Bone marrow (tissue), 2 donors: ENCODE measurements at places on chromosomes 11 and 22.

DNA sequence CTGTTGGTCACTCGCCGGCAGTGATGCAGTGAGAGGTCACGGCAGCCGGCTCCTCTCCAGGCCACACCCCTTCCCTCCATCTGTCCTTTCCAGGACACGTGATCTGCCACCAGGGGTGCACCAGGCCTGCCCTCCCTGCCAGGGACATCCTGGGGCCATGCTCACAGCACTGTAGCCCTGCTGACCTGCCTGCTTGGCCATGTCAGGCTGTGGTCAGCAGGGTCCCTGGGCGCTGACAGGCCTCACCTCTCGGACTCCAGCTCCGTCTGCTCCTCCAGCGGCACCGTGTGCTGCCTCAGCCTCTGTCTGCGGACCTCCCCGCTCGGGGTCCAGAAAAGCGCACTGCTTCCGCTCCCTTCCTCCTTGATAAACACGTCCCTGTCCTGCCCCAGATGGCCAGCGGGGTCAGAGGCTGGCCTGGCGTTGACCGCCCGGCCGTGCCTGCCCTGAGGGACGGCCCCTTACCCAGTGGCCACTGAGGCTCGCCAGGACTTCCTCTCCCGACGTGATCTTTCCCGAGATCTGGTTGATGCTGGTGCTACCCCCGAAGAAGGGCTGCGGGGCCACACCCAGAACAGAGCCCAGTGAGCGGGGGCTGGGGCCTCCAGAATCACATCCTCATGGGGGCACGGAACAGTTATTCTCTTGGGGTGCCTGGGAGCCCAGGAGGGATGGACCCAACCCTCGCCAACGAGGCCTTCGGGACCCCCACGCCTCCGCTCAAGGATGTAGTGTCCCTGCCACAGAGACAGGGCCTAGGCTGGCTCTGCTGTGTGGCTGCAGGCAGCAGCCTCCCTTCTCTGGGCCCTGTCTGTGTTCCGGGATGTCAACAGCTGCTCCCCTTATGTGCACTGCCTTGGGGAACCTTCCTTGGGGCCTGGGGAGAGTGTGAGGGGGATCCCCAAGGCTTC, 36.3 kb upstream of the CARS1 start:
- no peak for DNase-seq

GRCh38 chr11:15232496-15232895, 117.8 kb downstream of the INSC start:
- no peak for DNase-seq

GRCh38 chr22:41929418-41929810, 2.8 kb upstream of the TNFRSF13C start:
- DNase-seq: no peak

DNA sequence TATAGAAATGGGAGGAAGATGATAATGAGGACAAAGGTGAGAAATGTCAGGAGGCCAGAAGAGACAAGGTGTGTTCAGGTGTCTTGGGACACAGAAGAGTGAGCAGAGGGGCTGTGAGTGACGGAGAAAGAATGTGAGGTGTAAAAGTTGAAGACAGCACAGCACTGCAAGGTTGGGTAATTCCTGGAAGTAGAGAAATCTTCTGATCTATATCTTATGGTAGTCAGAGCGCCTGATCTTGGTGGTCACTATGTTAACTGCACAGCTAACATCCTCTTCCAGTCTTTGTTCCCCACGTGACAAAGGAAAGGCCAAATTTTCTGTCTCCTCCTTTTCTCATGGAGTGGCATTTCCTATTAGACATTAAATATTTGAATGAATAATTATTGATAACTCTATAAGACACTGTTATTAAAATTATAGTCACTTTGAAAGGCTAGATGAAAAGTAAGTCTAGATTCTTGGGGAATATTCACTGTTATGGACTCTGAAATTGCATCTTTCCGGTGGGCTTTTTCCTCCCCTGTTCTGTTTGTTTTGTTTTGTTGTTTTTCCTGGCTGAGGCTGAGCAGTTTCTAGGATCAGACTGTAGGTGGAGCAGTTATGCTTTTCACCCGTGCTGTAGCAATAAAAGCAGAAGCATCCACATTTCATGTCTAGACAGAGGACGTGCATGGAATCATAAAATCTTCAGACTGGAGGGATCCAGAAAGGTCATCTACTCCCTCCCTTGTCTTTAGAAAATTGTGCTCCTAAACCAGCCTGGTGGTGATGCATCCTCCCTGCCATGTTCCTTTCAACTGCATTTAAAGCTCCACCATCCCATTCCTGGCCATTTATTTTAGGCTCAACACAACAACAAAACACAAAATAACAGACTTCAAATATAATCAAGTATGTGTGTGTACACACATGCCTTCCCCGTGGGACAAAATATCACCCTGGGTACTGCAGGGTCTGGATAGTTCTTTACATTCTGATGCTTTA, 26.6 kb downstream of the SC5D start:
- peak; percentile 80 for DNase-seq

DNA sequence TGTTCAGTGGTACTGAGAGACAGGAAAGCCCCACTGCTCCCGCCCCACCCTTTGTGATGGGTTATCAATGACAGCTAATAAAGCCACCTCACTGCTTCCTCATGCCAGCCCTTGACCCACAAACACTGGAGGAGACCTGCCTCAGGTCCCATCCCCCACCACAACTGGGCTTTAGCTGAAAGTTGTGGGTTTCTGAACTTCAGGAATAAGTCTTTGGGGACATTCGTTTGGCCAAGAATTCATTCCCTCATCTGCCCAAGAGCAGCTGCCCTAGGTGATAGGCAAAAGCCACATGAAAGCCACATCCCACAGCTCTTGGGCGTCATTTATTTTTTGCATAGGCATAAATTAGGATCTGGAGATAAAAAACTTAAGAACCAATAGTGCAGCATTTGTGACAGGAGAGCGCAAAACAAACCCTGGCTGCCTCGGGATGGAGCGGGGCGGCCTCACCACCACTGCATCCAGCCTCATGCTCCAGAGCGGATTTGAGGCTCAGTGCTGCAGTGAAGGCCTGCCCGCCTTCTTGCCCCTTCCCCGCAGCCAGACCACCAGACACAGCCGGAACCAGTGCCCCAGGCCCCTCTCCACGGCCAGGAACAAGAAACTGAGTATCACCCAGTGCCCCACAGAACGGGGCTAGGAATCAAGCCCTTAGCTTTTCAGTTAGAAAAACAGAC, 21.2 kb downstream of the SUN2 start:
- DNase-seq: no peak

DNA sequence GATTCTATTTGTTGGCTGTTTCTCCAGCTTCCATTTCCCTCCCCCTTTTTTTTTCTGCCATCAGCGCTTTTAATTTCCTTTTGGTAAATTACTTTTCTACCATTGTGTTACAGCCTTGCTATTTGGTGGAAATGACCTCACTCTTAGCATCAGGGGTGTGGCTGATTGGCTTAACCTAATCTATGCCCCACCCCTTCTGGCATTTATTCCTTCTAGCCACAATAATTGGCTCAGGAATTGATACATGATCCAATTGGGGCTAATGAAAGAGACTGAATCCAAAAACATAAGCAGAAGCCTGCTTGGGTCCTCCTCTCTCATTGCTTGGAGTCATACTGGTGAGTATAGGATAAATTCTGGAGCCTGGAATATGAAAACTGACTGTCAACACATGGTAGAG, 402.4 kb upstream of the LRRC4C start:
- no peak for DNase-seq

GRCh38 chr11:77993902-77994301, 566 bp downstream of the INTS4 start:
- DNase-seq: no peak

DNA sequence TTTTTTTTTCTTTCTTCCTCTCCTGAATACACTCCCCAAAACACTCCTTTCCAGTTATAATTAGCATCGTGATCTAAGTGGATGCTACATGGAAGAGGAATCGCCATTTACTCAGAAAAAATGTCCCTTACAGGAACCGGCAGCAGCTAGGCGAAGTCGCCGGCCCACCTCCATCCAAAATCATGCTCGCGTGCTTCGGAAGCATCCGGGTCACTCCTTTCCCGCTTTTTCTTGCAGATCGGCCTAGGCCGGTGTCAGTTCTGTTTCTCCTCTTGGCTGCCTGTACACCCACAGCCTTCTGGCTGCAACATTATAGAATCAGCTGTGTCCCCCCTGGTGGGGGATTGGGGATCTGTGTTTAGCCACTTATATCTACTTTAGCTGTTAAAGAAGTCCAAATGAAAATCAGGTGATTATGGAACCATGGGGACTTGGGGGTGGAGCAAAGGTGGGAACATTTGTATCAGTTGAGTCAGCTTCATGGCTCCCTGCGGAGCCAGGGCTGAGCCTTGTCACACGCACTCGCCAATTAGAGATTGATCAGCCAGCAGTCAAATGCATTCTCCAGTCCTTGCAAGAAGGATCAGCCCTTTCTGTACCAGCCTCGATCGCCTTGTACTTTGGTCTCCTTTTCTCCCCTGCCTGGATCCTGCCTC, 36.3 kb downstream of the ASRGL1 start:
- DNase-seq: no peak

- DNase-seq: no peak
Observed at GRCh38 chr22:44516841-44517240, 18.8 kb upstream of the RTL6 start.

GRCh38 chr11:15968461-15969130, 387.8 kb downstream of the SOX6 start:
- DNase-seq: no peak

GRCh38 chr22:42967933-42968332, 47.0 kb downstream of the PACSIN2 start:
- peak; percentile 73 for DNase-seq

GRCh38 chr11:134223121-134223520, 646 bp downstream of the NCAPD3 start:
- DNase-seq: no peak

GRCh38 chr22:20399866-20400605, 6.1 kb downstream of the ZNF74 start:
- DNase-seq: no peak

DNA sequence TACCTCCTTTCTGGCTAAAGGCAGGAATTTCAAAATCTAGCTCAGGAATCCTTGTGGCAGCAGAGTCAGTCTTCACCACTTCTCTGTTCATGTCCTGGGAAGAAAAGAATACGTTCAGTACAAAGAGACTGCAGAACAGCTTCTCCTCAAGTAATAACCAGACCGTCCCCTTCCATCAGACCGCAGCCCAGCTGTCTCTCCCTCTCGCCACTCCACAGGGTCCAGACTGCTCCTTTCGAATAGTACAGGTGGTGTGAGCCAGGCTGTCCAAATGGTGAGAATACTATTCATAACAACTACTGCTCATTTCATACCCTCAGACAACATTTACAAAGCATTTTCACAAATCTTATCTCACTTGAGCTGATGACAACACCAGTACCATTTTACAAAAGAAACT, 857 bp downstream of the ZPR1 start:
- no peak for DNase-seq

DNA sequence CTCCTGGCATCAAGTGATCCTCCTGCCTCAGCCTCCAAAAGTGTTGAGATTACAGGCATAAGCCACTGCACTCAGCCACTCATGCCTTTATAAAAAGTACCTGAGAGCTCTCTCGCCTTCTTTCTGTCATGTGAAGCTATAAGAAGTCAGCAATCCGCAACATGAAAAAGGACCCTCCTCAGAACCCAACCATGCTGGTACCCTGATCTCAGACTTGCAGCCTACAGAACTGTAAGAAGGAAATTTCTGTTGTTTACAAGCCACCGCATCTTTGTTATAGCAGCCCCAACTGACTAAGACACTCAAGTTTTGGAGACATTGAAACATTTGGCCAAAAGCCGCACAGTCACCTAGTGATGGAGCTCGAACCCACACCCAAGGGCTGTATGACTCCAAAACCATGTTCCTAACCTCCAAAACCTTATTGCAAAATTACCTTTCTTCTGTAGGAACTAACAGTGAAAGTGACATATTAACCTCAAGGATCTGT, 8.9 kb downstream of the PACSIN2 start:
- no peak for DNase-seq

DNA sequence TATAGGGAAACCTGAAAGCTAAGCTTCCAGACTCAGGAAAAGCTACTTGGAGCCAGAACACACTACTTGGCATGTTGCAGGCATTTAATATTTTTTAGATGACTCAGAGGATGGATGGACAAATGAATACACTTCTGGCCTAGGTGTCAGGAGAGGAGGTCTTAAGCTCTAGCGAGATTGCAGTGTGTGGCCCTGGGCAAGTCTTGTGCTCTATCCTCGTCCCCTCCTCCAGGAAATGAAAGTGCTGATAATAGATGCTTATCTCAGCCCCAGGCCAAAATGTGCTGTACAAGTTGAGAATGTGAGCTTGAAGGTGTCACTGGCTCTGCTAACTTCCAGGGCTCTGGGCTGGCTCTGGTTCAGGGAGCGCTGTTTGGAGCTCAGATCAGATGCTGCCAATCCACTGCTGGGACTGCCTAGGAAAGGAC, 136.3 kb downstream of the PKNOX2 start:
- no peak for DNase-seq

GRCh38 chr22:33326540-33327295, 268.5 kb upstream of the SYN3 start:
- no peak for DNase-seq

DNA sequence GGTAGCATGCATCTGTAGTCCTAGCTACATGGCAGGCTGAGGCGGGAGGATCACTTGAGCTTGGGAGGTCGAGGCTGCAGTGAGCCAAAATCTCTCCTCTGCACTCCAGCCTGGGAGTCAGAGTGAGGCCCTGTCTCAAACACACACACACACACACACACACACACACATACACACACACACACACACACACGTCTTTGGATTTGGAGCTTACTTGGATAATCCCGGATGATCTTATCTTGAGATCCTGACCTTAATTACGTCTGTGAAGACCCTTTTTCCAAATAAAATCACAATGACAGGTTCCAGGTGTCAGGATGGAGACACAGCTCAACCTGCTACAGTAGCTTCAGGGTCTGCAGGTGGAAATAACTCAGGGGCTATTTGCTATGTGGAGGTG, 1.1 kb downstream of the UPB1 start:
- DNase-seq: no peak

DNA sequence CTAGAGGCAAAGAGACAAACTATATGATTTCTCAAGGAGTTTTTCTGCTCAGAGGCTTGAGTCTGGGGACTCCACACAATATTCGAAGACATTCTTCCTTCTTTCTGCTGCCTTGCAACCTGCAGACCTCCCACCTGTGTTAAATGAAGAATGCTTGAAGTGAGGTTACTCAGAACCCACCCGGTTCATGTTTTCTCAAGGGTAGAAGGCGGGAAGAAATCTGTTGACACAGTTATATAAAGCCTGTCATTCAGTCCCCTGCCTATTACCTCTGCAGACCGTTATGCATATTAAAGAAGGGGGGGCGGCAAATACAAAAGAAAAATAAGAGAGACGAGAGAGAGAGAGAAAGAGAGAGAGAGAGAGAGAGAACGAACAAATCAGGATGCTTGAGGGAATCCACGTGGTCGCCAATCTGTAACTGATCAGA, 2.2 kb upstream of the KMT2A start:
- no peak for DNase-seq

DNA sequence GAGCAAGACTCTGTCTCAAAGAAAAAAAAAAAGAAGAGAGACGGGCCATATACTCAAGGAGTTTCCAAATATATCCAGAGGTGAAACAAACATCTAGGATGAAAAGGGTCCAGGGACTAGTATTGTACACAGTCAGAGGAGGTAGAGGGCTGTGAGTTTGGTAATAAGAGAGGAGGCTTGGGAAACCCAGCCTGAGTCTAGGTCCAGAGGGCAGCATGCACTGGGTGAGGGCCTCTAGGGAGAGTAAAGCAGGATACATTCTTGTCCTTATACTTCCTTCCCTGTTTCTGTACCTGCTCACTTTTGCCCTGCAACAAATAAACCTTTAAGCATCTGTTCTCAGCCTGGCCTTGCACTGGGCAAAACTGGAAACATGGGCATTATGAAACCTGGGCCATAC, 31.5 kb downstream of the STIM1 start:
- no peak for DNase-seq

GRCh38 chr11:35803115-35803514, 140.5 kb downstream of the TRIM44 start:
- no peak for DNase-seq

- no peak for DNase-seq
Observed at GRCh38 chr22:23272371-23272770, 92.1 kb downstream of the BCR start.
